ENCODE measurements at places on chromosomes 6 and 20.
A peak's percentile ranks its signal among the peaks of the same experiment; 100 is the strongest.

GRCh38 chr6:35068644-35069043 is 72.5 kb downstream of the TCP11 start:
- no peak for DNase-seq

- DNase-seq = no peak
Measured at GRCh38 chr6:89887452-89888137, 6.7 kb upstream of the GJA10 start.

GRCh38 chr6:155958550-155958949 is 502.9 kb upstream of the NOX3 start:
- DNase-seq = no peak

- DNase-seq = no peak
Measured at GRCh38 chr6:167973148-167973885, 24.2 kb upstream of the KIF25 start.

- DNase-seq = peak; percentile 38
Measured at GRCh38 chr6:129055796-129056195, 172.9 kb downstream of the LAMA2 start.

- no peak for DNase-seq
Measured at GRCh38 chr6:6942831-6943230, 164.9 kb upstream of the RREB1 start.

DNA sequence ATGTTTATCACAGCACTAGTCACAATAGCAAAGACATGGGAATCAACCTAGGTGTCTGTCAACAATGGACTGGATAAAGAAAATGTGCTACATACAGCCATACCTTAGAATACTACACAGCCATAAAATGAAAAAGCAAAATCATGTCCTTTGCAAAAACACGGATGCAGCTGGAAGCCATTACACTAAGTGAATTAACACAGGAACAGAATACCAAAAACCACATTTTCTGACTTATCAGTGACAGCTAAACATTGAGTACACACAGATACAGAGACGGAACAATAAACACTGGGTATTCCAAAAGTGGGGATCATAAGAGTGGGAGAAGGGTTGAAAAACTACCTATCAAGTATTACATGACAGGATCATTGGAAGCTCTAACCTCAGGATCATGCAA is 43.3 kb upstream of the DST start:
- no peak for DNase-seq

GRCh38 chr6:135038335-135038734 is 16.3 kb downstream of the HBS1L start:
- DNase-seq = no peak

DNA sequence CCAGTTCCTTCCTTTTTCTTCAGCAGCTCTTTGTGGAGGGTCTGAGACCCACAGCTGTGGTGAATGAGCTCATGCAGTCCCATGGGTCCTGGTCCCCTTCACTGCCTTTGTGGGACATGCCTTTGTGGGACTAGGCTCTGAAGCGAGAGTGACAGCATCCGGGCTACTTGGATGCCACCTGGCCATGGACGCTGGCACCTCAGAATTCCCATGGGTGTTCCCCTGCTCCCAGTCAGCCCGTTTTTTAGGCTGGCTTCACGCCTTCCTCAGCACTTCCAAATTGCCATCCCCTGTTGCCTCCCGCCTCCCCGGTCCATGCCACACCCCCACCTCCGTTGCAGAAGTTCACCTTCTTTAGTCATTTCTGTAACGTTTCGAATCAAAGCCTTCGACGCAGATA is 45.1 kb downstream of the RAMACL start:
- DNase-seq = no peak

- peak; percentile 30 for DNase-seq
Measured at GRCh38 chr20:52104546-52105441, 86.8 kb downstream of the ZFP64 start.

DNA sequence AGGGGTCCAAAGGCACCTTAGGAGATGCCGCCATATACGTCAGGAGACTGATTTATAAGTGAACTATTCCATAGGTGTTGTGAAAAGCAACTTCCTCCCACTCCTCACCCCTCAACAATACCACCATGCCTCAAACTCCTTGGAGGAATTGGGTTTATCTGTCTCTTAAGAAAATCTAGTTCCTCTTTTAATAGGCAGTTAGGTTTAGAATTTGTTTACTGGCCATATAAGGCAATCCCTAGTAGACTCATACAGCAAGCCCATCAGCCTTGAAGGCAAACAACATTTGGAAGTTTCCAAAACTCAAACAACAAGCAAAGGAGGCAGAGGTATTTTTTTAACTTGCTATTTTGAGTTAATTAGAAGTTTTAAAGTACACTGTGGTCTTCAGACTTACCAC is 66.1 kb downstream of the PRND start:
- no peak for DNase-seq

DNA sequence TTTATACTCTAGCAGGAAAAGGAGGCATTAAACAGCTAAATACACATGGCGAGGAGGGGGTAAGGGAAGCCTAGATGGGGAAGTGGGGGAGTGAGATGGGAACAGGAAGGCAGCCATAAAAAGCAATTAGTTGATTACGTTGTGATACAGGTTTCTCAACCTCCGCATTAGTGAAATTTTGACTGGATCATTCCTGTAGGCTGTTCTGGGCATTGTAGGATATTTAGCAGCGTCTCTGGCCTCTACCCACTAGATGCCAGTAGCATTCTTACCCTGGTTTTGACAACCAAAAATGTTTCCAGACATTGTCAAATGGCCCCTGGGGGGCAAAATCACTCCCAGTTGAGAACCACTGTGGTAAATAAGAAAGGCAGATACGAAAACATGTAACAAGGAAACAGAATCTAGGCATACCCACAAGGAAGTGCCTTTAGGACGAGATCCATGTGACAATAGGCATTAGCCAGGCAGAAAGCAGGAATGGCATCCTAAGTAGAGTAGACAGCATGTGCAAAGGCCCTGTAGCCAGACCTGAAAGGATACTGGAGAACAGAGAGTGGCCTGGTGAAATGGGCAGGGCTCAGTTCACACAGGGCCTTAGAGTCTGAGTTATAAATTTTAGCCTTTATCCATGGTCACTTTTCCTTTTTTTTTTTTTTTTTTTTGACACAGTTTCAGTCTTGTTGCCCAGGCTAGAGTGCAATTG is 25.8 kb upstream of the PTPN1 start:
- no peak for DNase-seq

DNA sequence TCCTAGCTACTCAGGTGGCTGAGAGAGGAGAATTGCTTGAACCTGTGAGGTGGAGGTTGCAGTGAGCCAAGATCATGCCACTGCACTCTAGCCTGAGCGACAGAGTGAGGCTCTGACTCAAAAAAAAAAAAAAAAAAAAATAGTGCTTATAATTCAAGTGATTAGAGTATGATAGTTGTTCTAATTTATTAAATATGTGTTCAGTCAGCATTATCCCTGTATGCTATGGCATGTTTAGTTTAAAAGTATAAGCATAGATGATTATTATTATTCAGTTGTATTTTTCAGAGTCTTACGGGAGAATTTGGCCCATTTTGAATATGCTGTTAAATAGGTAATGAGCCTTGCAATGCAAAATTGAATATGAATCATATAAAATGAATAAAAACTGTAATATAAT is 64.8 kb downstream of the UBR2 start:
- DNase-seq = no peak

- DNase-seq = no peak
Measured at GRCh38 chr6:156909212-156910010, 132.2 kb downstream of the ARID1B start.

DNA sequence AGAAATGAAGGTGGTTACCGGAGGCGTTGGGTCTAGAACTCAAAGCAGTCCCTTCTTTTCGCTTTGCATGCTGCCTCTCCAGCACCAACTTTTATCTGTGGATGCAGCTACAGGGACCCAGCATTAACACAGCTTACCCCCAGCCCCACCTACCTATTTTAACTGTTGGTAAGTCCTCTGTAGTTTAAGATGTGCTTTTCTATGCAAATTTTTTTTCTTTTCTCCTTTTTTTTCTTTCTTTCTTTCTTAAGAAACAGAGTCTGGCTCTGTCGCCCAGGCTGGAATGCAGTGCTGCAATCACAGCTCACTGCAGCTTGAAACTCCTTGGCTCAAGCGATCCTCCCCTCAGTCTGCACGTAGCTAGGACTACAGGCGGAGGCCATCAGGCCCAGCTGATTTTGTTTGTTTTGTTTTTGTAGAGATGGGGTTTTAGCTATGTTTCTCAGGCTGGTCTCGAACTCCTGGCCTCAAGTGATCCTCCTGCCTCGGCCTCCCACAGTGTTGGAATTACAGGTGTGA is 6.5 kb upstream of the USP45 start:
- no peak for DNase-seq

- DNase-seq = no peak
Measured at GRCh38 chr6:69542494-69542893, 254.3 kb downstream of the LMBRD1 start.

DNA sequence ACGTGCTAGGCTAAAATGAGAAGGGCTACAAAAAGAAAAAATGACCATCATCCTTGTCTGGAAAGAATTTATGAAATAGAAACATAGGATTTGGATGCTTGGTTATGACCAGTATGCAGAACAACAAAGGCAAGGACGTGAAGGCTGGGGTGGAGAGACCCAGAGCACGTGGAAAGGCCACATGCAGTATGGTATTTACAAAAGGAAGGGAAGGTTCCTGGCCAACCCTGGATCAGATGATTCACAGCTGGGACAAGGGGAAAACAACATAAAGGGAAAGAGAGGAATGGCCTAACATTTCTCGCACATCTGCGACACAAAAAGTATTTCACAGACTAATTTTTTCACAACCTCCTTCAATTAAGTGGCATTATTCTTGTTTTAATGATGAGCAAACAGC is 8.2 kb downstream of the STX7 start:
- no peak for DNase-seq

GRCh38 chr20:35020108-35020928 is 64.7 kb downstream of the MYH7B start:
- DNase-seq = no peak

GRCh38 chr6:20746805-20747558 is 212.7 kb downstream of the CDKAL1 start:
- no peak for DNase-seq

- DNase-seq = peak; percentile 17
Measured at GRCh38 chr6:144285798-144286502, 815 bp downstream of the UTRN start.

- DNase-seq = no peak
Measured at GRCh38 chr20:5481872-5482271, 165.1 kb upstream of the PROKR2 start.

GRCh38 chr6:72863131-72863530 is 241.3 kb downstream of the KCNQ5 start:
- no peak for DNase-seq

DNA sequence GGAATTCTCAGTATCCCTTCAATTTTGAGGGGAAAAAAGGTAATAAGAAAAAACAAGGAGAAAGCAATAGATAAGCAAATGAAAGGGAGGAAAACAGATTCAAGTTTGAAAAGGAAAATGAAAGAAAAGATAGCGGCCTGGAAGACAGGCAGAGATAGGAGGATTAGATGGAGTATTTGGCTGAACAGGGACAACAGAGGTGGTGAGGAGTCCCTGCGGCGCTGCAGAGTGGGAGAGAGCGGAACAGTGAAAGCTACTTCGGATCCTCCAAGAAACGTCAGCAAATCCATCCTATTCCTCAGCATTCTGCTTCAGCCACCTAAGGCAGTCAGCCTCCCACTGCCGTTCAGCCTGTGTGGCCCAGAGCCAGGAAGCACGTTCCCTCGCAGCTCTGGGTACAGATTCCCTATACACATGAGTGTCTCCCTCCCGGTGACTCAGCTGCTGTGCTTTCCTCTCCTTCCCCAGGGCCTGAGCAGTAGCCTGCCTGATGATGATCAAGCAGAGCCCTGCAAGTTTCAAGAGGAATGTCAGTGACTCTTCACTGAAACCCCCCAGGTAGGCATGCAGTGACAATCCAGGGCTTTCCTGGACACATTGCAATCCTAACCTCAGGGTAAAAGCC is 43.4 kb upstream of the CDYL start:
- peak; percentile 84 for DNase-seq

DNA sequence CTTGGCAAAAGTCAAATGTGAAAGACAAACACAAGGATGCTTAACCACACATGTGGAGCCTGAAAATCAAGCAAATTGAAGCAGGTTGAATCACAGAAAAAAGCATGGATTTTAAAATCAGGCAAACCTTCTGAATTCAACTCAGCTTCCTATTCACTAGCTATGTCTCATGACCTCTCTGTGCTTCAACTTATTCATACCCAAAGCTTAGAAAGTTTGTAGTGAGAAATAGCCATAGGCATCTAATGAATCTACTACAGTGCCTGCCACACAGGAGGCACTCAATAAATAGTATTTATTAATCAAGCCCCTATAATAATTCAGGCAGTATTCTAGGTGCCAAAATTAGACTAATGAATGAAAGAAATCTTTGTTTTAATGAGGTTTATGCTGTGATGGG is 112.2 kb upstream of the TNFAIP3 start:
- no peak for DNase-seq

- DNase-seq = peak; percentile 36
Measured at GRCh38 chr20:48574383-48574782, 253.4 kb downstream of the PREX1 start.

DNA sequence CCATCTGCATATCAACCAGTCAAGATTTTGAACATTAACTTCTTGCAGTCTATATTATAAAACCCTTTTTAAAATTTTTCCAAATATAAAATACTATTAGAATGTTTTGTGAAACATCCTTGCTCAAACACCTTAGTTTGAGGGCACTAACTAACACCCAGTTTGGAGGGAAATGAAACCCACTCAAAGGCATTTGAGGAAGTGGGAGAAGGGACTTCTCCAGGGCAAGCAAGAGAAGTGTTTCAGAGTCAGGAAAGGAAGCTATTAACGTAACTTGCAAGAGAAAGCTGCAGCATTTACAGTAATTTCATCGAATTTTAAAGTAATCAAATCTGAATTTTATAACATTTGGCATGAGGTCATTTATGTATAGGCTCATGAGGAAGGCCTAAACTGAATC is 21.3 kb downstream of the MTFR2 start:
- DNase-seq = no peak

DNA sequence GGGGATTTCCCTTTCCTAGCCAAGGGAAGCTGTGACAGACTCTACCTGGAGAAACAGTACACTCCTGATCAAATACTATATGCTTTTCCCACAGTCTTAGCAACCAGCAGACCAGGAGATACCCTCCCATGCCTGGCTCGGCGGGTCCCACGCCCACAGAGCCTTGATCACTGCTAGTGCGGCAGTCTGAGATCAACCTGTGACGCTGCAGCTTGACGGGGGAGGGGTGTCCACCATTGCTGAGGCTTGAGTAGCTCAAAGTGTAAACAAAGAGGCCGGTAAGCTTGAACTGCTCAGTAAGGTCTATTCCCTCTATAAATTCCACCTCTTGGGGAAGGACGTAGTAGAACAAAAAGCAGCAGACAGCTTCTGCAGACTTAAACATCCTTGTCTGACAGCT is 63.2 kb downstream of the WASF1 start:
- no peak for DNase-seq

GRCh38 chr20:46993465-46994095 is 98.9 kb downstream of the EYA2 start:
- no peak for DNase-seq

DNA sequence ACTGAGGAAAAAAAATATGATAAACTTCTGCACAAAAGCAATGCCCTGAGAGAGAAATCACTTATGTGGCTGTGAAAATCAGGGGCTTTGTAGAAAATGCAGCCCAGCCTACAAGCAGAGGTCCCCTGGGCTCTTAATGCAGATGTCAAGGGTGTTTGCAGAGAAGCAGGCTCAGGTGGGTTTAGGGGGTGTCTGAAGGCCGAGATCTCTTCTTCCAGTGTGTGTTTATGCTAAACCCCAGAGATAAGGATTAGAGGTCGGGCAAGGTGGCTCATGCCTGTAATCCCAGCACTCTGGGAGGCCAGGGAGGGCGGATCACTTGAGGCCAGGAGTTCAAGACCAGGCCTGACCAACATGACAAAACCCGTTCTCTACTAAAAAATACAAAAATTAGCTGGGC is 78.5 kb downstream of the TMEM242 start:
- no peak for DNase-seq

Measured in NCI-H226 (cell line).